ENCODE measurements at places on chromosomes 7 and 10.

DNA sequence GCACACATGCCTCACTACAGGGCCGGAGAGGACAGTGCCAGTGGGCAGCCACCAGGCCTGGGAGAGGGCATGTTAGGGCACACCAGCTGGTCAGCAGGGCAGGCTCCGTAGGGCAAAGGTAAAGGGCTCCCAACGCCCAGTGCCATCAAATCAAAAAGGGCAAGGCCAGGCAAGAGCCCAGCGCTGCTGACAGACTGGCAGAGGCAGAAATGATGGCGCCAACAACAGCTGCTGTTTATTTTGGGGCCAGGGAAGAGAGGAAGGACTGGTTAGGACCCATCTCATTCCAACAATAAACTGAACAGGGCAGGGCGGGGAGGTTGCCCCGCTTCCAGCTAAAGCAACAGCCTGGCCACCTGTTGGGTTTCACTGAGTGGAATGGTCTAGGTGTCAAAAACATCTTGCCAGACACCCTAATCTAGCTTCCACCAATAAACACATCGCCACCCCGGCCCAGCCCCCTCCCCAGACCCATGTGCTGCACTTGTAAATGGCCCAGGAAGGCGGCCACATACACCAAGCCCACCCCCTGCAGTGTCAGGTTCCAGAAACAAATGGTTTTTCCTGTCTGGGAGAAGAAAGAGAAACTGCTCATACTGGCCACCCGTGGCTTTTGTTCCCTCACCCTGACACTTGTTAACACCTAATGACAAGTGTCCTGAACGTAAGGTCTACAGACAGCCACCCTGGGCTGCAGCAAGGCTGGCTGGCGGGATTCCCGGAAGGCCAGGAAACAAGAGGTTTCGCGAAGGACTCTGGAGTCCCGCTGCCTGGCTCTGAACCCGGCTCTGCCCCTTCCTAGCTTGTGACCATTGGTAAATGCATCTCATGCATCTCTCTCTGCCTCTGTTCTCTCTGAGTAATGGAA lies 15.3 kb downstream of the SH3PXD2A start:
- DNase-seq, result no peak

DNA sequence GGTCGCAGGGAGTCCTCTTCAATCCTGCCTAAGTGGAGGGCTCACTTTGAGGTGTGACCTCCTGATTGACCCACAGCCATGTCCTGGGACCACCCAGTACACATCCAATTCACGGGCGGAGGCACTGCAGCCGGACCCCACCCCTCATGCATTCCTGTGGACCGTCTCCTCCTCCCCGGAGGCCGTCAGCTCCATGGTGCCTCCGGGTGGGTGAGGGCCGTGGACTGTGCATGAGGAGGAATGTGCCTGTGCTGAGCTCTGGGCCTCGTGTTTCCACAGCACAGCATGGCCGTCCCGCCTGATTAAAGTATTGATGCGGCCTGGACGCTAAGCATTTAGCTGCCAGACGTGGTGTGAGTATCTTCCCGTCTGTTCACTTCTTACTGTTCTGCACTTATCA lies 52.8 kb downstream of the CFAP46 start:
- no peak for DNase-seq

GRCh38 chr10:29955329-29955935 lies 104.0 kb downstream of the JCAD start:
- no peak for DNase-seq

- DNase-seq, result no peak
Observed at GRCh38 chr10:86370006-86370585, 3.5 kb upstream of the GRID1 start.

DNA sequence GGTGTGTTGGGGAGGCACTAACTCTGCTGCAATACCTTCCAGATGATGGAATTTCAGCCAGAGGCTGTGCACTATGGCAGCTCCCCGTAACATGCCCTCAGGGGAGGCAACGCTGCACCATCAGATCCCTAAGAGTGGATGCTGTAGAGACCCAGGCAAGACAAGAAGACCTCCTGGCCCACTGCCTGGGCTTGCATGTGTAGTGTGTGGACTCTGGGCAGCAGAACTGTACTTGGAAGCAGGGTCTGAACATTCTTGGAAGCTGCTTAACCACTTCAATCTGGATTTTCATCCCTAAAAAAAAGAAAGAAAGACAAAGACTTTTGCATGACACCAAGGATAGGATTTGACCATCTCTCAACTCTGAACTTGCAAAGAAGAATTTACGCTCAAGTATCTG lies 297.5 kb upstream of the NRP1 start:
- DNase-seq, result no peak

DNA sequence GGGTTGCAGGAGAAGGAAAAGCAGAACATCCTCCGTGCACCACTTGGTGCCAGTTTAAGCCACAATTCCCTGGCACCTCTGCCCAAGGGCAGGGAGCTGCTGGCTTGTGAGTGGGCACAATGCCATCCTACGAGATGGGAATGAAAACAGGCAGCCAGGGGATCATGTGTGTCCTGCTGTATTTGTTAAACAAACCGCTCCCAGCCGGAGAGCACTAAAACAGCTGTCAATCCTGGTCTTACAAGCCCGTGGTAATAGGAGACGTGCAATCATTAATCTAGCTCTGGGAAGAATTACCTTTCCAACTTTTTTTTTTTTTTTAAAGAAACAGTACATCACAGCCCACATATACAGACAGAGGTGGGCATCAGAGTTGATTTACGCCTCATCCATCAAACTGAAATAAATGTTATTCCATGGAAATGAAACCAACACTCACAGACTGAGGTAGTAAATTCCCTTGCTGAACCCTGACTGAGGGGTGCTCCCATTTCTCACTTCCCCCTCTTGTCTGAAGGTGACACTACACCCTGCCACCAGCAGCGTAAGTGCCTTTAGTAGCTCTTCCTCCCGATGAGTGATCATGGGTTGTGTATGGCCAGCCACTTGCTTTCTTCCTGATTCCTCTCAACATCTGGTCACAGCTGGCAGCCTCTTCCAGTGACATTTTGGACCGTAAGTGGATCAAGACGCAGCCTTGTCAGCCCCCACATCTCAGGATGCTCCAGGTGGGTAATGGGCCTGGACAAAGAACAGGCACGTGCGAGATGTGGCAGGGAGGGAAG lies 143.8 kb downstream of the TEX36 start:
- no peak for DNase-seq

DNA sequence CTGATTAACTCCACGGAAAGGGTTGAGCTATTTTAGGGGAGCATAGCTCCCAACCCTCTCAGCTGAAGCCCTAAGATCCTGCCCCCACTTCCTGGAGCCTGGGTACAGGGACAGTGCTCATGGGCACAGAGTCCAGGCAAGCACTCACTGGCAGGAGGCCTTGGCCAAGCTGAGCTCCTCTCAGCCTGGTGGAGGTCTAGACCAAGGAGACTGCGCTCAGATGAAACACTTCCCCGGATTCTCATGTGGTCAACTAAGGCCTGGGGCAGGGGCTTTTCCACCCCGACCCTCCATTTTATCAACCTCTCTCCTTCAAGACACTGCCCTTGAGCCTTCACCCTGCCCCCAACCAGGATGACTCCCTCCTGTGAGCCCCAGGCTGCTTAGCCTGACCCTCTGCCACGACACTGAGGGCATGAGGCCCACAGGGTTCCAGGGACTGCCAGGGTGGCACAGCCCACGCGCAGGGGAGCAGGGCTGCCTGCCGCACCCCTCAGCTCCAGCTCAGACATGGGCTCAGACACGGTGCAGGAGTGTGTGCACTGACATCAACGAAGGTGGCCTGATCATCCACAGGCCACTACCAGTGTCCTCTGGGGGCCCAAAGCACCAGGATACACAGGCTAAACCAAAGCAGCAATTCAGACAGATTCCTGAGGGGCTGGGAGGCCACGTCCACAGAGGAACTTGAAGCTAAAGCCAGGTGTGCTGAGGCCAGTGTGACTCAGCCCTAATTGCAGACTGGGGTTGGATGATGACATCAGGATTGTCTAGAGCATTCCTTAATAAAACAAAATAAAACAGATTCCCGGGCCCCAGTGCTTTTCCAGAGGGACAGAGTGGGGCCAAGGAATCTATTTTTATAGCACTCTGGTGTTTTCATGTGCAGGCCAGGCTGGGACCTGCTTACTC lies 18.8 kb downstream of the CHAT start:
- DNase-seq, result no peak

- DNase-seq, result peak; percentile 26
Observed at GRCh38 chr7:127905491-127906330, 125.5 kb downstream of the LRRC4 start.

DNA sequence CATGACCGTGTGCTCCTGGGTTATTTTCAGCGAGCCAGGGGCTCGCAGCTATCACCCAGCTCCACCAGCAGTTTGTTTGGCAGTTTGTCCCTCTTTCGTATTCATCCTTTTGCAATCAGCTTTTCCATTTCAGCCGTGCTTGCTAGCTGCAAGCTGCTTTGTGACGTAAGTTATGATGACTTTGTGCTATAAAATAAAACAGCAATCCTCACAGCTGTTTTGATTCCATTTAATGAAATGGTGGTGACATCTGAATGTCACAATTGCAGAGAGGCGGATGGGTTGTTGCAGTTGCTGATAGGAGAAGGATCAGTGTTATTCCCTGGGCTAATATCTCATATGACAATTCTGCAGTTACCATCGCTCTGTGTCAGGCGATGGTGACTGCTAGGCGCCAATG lies 251.7 kb downstream of the SNX10 start:
- no peak for DNase-seq

- DNase-seq, result no peak
Observed at GRCh38 chr7:47474211-47474936, 107.5 kb downstream of the TNS3 start.

Measured in activated CD4-positive, alpha-beta T cell treated with anti-CD3 and anti-CD28 coated beads, Interleukin-2, Interleukin-4, amounts not matched to agents 100 ng/mL and 50 ng/mL, durations not matched to agents 16 hours and 8 hours (primary cell).